Activated B cell treated with CpG ODN at 0.5 μM for 24 hours (primary cell): ENCODE measurements at places on chromosomes 16 and 17.

GRCh38 chr16:24539850-24540601 lies 660 bp downstream of the RBBP6 start:
- peak overlapping the region; percentile 100 for H3K27ac ChIP-seq
- no peak for DNase-seq
- H3K27me3 ChIP-seq, result no peaks in the 10 kb centered on the region
- peak overlapping the region; percentile 100 for H3K4me3 ChIP-seq
- H3K36me3 ChIP-seq, result peaks cover 39% of the 10 kb centered on the region

DNA sequence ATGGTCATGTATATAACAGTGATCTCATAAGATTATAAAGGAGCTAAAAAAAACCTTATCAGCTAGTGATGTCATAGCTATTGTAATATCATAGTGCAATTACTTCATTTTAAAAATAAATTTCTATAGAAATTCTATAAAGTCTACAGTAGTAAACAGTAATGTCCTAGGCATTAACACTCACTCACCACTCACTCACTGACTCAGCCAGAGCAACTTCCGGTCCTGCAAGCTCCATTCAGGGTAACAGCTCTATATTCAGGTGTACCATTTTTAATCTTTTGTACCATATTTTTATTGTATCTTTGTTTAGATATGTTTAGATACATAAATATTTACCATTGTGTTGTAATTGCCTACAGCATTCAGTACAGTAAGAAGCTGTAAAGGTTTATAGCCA lies 524.4 kb upstream of the CDH5 start:
- H3K4me1 ChIP-seq, result no peaks in the 10 kb centered on the region
- no peak for DNase-seq

DNA sequence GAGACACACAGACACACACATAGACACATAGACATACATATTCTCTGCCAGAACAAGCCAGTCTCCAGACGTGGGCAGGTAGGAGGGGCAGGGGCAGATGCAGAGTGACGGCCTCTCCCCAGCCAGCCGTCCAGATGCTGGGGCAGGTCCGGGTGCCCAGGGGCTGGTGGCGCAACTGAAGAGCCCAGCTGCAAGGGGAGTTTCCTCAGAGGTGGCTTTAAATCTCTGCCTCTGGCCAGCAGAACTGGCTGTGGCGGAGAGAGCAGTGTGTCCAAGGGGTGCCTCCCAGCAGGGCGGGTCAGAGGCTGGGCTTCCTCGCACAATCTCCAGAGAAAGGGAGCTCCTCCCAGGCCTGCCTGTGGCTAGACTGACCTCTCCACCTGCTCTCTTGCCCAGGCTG lies 9.4 kb upstream of the GCGR start:
- no peaks in the 10 kb centered on the region for H3K27me3 ChIP-seq
- H3K36me3 ChIP-seq, result no peaks in the 10 kb centered on the region
- DNase-seq, result no peak
- H3K4me3 ChIP-seq, result no peak overlapping the region
- H3K27ac ChIP-seq, result no peak overlapping the region

- peak overlapping the region; percentile 78 for H3K4me3 ChIP-seq
- DNase-seq, result peak; percentile 30
- H3K36me3 ChIP-seq, result peaks cover 8% of the 10 kb centered on the region
- H3K27ac ChIP-seq, result no peak overlapping the region
- H3K4me1 ChIP-seq, result peaks cover 30% of the 10 kb centered on the region
Measured at GRCh38 chr16:426115-426905, 861 bp downstream of the RAB11FIP3 start.

DNA sequence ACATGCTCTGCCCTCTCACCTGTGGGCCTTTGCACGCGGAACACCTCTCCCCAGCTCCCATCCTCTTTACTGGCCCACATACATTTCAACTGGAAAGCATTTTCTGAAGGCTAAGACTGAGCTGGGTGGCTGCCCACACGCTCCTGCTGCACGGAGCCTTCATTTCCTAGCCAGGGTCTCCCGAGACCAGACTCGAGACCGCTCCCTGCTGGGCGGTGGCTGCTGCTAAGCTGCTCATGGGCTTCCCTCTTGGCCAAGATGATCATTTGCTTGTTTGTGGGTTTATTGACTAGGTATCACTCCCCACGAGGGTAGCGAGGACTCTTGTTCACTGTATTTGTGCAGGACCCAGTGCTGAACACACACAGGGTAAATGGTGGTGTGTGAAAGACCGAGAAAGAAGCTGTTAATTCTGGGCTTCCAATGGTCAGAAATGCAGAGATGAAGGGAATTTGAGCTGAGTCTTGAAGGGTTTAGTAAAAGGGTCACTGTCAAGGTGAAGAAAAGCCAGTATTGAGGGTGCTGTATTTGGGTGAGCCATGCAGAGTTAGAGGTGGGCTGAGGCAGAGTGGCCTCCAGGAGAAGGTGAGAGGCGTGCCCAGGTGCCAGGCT lies 907 bp downstream of the TRAPPC2L start:
- peak; percentile 60 for DNase-seq
- H3K27ac ChIP-seq, result peak overlapping the region; percentile 86
- H3K4me1 ChIP-seq, result peaks cover 37% of the 10 kb centered on the region
- H3K4me3 ChIP-seq, result peak overlapping the region; percentile 92
- no peaks in the 10 kb centered on the region for H3K27me3 ChIP-seq
- peaks cover 40% of the 10 kb centered on the region for H3K36me3 ChIP-seq

DNA sequence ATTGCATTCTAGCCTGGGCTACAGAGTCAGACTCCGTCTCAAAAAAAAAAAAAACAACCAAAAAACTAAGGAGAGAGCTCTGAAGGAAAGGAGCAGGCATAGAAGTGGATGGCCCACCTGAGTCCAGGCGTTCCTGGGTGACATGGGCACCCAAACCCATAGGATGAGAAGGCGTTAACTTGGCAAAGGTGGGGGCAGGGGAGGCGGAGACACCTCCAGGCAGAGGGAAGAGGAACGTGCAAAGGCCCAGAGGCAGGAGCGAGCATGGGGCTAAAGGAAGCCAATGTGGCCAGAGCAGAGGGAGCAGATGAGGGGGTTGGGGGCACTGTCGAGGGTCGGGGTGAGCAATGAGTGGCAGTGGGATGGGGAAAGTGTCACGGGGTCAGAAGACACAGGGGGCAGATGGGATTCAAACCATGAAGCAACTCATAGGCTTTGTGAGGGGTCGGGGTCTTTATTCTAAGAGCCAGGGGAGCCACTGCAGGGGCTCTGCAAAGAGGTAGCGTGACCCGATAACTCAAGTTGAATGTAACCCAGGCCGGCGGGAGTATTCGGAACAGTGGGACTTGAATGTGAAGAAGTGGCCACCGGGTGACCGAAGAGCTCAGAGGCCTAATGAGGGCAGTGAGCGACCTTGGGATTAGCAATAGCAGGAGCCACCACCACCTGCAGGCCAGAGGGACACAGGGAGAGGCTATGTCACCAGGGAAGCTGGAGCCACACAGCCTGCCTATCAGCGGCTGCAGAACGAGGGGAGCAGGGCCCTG lies 11.8 kb downstream of the TTYH2 start:
- H3K4me3 ChIP-seq, result no peak overlapping the region
- H3K27ac ChIP-seq, result no peak overlapping the region
- no peaks in the 10 kb centered on the region for H3K4me1 ChIP-seq
- DNase-seq, result no peak
- H3K27me3 ChIP-seq, result no peaks in the 10 kb centered on the region
- no peaks in the 10 kb centered on the region for H3K36me3 ChIP-seq

- no peak for DNase-seq
- no peaks in the 10 kb centered on the region for H3K4me1 ChIP-seq
- H3K27ac ChIP-seq, result no peak overlapping the region
Measured at GRCh38 chr17:43469145-43469544, 14.6 kb upstream of the DHX8 start.

DNA sequence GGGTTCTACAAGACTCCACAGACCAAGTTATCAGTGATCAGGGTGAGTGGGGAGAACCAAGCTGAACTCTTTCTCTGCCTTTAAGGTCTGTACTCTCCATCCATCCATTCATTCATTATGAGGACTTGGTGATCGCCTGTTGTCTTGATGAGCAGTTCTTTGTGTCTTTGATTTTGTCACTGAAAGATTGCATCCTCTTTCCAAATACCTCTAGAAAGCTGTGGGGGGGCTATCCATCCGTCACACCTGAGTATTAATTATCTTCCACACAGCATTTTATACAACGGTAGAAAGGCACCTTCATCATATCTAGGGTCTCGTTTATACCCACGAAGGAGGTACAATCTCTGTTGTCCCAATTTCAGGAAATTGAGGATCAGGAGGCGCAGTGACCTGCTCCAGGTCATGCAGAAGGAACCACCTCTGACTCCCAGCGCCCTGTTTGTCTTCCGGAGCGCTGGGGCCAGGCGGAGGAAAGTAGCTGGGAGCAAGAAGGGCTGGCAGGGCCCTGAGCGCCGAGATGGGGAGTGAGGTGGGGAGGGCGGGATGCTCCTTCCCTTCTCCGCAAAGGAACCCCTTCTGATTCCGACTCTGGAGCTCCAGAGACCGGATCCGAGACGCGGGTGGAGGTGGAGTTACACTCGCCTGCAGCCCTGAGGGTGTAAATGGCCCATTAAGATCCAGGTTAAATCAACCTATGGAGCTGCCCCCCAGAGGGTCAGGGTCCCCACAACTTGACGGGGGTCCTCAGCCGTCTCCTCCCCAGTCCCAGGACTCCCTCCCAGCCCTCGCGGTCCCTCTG lies 605 bp upstream of the ABAT start:
- peaks cover 23% of the 10 kb centered on the region for H3K4me1 ChIP-seq
- H3K36me3 ChIP-seq, result peaks cover 5% of the 10 kb centered on the region
- H3K4me3 ChIP-seq, result peak overlapping the region; percentile 90
- peak overlapping the region; percentile 12 for H3K27ac ChIP-seq
- no peaks in the 10 kb centered on the region for H3K27me3 ChIP-seq

- H3K4me1 ChIP-seq, result peaks cover 24% of the 10 kb centered on the region
- no peak overlapping the region for H3K27ac ChIP-seq
- peaks cover 87% of the 10 kb centered on the region for H3K36me3 ChIP-seq
- H3K4me3 ChIP-seq, result no peak overlapping the region
- DNase-seq, result no peak
Measured at GRCh38 chr17:56903560-56903959, 10.3 kb downstream of the TRIM25 start.

GRCh38 chr17:69473841-69474831 lies 59.6 kb downstream of the MAP2K6 start:
- peaks cover 2% of the 10 kb centered on the region for H3K36me3 ChIP-seq
- no peak overlapping the region for H3K4me3 ChIP-seq
- no peak for DNase-seq
- no peaks in the 10 kb centered on the region for H3K27me3 ChIP-seq

- H3K36me3 ChIP-seq, result peaks cover 24% of the 10 kb centered on the region
- peak overlapping the region; percentile 98 for H3K4me3 ChIP-seq
- no peak for DNase-seq
- peak overlapping the region; percentile 99 for H3K27ac ChIP-seq
- H3K27me3 ChIP-seq, result no peaks in the 10 kb centered on the region
Measured at GRCh38 chr17:47325176-47325575, 1.4 kb downstream of the EFCAB13 start.

- no peak for DNase-seq
- no peaks in the 10 kb centered on the region for H3K36me3 ChIP-seq
- peaks cover 12% of the 10 kb centered on the region for H3K27me3 ChIP-seq
- H3K4me3 ChIP-seq, result peak overlapping the region; percentile 24
- H3K27ac ChIP-seq, result no peak overlapping the region
- peaks cover 11% of the 10 kb centered on the region for H3K4me1 ChIP-seq
Measured at GRCh38 chr17:44361292-44362260, 2.1 kb downstream of the FAM171A2 start.

- H3K4me3 ChIP-seq, result no peak overlapping the region
- no peaks in the 10 kb centered on the region for H3K36me3 ChIP-seq
- H3K27ac ChIP-seq, result no peak overlapping the region
- H3K27me3 ChIP-seq, result peaks cover 22% of the 10 kb centered on the region
- H3K4me1 ChIP-seq, result no peaks in the 10 kb centered on the region
- no peak for DNase-seq
Measured at GRCh38 chr16:21101631-21102420, 48.8 kb downstream of the DNAH3 start.

GRCh38 chr17:47906443-47906842 lies 10.4 kb downstream of the SP2 start:
- H3K4me1 ChIP-seq, result peaks cover 31% of the 10 kb centered on the region
- no peak overlapping the region for H3K27ac ChIP-seq
- no peaks in the 10 kb centered on the region for H3K27me3 ChIP-seq
- DNase-seq, result no peak
- H3K4me3 ChIP-seq, result no peak overlapping the region
- H3K36me3 ChIP-seq, result peaks cover 62% of the 10 kb centered on the region

DNA sequence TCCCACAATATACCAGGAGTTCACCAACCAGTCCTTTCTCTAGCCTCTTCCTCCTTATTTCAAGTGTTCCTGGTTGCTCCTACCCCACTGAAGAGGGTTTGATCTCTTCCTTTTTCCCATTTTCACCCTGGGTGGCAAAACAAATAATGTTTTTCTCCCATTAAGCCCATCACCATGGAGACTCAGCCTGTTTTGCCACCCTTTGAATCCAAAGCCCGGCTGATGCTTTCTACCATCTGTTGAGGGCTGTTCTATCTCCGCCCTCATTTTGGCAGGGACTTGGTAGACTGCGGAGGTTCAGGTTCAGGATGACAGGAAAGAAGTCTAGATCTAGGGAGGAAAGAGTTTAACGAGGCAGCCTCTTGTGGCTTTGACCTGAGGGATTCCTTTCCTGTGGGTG lies 2.6 kb downstream of the DNAH2 start:
- H3K27ac ChIP-seq, result no peak overlapping the region
- H3K4me3 ChIP-seq, result no peak overlapping the region
- peaks cover 58% of the 10 kb centered on the region for H3K27me3 ChIP-seq
- H3K4me1 ChIP-seq, result peaks cover 18% of the 10 kb centered on the region
- DNase-seq, result no peak

- H3K4me1 ChIP-seq, result peaks cover 54% of the 10 kb centered on the region
- DNase-seq, result no peak
- H3K27ac ChIP-seq, result no peak overlapping the region
- H3K36me3 ChIP-seq, result peaks cover 64% of the 10 kb centered on the region
- no peaks in the 10 kb centered on the region for H3K27me3 ChIP-seq
Measured at GRCh38 chr17:1471911-1472821, 16.1 kb upstream of the CRK start.

DNA sequence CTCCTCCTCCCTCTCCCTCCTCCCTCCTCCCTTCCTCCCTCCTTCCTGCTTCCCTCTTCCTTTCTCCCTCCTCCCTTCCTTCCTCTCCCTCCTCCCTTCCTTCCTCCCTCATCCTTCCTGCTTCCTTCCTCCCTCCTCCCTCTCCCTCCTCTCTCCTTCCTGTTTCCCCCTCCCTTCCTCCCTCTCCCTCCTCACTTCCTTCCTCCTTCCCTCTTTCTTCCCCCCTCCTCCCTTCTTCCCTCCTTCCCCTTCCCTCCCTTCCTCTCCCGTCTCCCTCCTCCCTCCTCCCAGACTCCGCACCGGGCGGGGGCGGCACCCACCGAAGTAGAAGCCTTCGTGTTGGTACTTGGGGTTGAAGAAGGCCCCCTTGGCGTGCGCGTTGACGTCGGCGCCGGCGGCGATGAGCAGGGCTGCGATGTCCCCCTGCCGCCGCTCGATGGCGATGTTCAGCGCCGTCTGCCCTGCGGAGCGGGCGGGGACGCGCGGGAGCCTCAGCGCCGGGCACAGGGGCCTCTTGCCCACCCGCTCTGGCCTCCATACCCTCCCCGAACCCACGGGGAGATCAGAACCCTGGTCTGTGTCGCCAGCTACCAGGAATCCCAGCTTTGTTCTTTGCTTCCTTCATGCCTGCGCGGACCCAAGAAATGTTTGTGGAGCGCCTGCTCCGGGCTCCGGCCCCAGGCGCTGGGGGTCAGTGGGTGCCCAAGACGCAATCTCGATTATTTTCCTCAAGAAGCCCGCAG lies 22.2 kb downstream of the TRPV3 start:
- H3K4me3 ChIP-seq, result peak overlapping the region; percentile 67
- peaks cover 3% of the 10 kb centered on the region for H3K36me3 ChIP-seq
- H3K4me1 ChIP-seq, result peaks cover 13% of the 10 kb centered on the region
- H3K27me3 ChIP-seq, result no peaks in the 10 kb centered on the region
- no peak overlapping the region for H3K27ac ChIP-seq
